ENCODE measurements at places on chromosomes 1 and 21.

- no peak for DNase-seq
These were observed 40.9 kb upstream of the LRRN2 start for GRCh38 chr1:204726478-204726877.

GRCh38 chr1:18711536-18712251, 81.0 kb downstream of the PAX7 start:
- no peak for DNase-seq

- no peak for DNase-seq
These were observed 1.7 kb downstream of the NR5A2 start for GRCh38 chr1:200029035-200029821.

GRCh38 chr1:243396876-243397275, 141.0 kb downstream of the SDCCAG8 start:
- no peak for DNase-seq

DNA sequence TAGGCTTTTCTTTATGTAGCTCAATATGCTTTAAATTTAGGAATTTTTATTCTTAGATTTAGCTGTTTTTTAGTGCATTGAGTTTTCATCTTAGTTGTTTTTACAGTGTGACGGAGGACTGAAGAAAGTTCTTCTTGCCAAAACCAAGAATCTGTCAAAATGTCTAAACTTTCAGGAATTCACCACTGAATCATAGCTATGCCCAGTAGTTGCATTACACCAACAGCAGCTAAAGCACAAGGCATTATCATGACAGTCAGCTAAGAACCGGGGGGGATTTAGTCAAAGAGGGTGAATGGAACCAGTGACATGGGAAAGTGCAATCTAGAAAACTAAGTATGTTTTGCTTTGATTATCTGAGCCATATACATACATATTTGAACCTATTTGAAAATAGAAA, 6.5 kb upstream of the C1orf146 start:
- no peak for DNase-seq

DNA sequence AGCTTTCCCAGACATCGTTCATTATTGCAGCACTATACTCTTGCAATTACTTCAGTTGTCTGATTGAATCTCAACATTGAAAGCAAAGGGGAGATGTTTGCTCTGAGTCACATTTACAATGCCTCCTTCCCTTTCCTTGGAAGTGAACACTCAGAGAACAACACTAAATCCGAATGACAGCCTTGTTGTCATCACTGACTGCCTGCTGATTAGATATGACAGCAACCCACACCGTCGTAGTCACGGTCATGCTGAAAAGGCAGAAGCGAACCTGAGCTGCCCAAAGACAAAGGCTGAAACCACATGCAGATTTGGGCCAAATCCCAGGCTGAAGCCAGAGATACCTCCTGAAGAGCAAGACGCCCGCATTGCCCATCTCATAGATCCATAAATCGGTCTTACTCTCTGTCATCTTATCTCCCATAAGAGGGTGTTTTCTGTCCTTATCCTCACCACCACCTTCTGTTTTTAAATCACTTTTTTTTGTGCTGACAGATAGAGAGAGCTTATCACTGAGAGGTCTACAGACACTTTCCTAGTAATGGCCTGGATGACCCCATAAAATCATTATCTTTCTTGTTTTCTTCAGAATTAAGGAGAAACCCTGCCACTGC, 47.5 kb downstream of the TMCO4 start:
- DNase-seq, result no peak

GRCh38 chr1:41650028-41650880, 165.8 kb upstream of the EDN2 start:
- DNase-seq, result no peak

DNA sequence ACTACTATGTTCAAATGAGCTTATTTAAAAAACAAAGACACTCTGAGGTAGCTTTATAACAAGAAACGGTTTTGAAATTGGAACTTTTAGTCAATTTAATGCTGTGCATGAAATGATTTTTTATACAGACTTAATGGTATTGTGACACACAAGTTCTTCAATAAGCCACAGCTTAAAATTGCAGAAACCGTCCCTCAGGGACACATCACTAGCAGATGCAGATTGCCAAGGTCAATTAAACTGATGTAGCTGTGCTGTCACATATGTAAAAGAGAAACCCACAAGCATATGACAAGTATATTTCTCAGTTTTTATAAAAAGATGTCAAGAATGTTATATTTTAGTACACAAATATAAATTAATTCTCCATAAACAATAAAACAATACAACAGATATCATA, 366.9 kb downstream of the DPYD start:
- DNase-seq, result no peak

DNA sequence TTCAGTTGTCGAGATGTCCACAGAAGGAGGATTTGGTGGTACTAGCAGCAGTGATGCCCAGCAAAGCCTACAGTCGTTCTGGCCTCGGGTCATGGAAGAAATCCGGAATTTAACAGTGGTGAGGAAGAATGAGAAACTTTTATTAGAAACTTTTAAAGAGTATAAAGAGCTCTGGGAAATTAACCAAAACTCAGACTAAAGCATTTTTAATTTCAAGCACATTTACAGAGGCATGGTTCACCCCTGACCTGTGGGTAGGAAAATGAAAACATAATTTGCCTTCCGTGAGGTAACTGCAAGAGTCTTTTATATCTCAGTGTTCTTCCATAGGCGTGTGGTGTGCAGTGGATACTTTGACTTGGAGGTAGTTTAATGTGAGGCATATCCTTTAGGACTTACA, 44.8 kb upstream of the KCNQ4 start:
- DNase-seq, result no peak

DNA sequence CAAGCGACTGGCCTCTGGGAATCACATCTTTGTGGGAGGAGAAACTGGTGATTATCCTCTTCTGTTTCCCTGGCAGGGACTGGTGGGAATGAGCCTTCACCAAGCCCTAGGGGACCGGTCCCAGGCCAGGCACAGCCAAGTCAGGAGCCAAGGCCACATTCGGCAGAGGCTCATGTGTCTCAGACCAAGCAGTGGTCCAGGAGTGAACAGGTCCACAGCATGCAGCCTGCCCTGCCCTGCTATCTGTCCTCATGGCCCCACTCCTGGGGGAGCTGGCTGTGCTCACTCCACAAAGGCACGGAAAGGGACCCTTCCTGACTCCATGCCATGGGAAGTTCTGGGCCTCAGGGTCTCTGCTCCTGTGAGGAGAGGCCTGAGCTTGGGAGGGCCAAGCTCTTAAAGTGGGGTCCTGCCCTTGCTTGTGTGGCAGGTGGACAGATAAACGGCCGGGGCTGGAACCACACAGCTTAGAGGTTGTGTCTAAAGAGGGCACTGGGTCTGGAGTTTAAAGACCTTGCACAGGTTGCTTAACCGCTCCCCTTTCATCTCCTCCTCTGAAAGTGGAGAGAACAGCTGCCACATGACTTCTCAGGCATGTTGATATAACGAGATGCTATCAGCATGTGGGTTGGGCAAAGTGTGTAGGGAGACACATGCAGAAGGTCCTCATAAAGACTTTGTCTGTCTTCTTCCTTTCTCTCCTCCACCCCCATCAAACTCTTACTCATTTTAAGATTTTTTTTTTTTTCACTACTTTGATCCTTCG, 57.5 kb downstream of the CASQ2 start:
- no peak for DNase-seq

- DNase-seq, result no peak
These were observed 92.5 kb downstream of the LACTBL1 start for GRCh38 chr1:22880174-22880601.

DNA sequence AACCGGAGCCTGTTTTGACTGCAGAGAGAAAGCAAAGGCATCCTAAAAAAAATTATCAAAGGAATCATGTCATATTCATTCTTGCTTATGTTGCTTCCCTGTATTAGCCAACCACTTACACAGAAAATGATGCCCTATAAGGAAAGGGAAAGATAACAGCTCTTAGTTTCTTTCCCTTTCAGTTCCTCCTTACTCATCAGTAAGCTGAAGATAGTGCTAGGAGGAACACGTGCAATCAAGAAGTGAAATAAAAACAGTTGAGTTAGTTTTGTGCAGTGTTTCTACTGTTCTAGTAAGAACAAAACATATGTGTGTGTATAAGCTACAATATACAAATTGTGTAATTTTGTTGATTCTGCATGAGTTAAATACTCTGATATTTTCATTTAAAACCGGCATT, 45.3 kb upstream of the MTF2 start:
- DNase-seq, result no peak

DNA sequence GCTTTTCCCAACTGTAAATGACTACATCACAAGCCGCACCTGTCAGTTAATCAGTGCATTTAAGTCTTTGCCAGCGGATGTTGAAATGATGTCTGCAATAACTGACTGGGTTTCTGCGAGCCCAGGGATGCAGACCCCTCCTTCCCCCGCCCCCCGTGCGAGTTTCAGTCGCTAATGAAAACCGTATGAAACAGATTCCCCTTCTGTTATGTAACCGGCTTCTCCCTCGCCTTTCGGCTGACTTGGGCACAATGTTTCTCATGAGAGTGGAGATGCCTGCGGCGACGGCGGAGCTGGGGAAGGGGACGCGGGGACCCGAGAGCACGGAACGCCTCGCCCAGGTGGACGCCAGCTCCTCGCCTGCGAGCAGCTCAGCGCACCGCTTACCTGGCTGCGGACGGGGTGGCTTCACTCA, 753 bp downstream of the KCNJ6 start:
- DNase-seq, result no peak

- no peak for DNase-seq
These were observed 1.2 kb downstream of the SLAMF7 start for GRCh38 chr1:160740133-160740688.
